Putamen (tissue), 1 donor: ENCODE measurements at places on chromosomes 5 and 9.

GRCh38 chr9:72695365-72695764 lies 174.0 kb downstream of the TMC1 start:
- DNase-seq = no peak

GRCh38 chr5:96391921-96392320 lies 41.1 kb downstream of the PCSK1 start:
- DNase-seq = no peak

DNA sequence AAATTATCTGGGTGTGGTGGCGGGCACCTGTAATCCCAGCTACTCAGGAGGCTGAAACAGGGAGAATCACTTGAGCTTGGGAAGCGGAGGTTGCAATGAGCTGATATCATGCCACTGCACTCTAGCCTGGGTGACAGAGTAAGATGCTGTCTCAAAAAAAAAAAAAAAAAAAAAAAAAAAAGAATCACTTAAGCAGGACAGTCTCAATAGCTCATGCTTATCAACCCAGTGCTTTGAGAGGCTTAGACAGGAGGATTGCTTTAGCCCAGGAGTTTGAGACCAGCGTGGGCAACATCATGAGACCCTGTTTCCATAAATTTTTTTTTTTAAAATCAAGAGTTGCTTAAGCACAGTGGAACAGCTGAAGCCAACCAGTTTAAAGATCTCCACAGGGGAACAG lies 42.6 kb downstream of the LEAP2 start:
- no peak for DNase-seq

GRCh38 chr5:68173007-68173406 lies 42.5 kb upstream of the PIK3R1 start:
- no peak for DNase-seq

DNA sequence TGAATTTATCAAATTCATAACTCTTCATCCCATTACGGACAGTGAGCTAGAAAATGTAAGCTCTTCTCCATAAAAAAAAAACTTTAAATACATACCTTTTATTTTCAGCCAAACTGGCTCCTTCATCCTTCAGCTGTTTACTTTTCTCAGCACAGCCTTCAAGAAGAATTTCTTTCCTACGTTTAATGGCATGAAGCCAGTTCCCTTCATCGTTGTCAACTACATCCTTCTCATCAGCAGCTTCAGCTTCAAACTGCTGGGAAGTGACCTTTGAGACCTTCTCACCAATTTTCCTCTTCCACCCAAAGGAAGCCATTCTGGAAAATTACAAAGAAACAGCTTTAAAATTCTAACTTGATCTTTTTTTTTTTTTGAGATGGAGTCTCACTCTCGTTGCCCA lies 9.1 kb downstream of the TTC33 start:
- no peak for DNase-seq

DNA sequence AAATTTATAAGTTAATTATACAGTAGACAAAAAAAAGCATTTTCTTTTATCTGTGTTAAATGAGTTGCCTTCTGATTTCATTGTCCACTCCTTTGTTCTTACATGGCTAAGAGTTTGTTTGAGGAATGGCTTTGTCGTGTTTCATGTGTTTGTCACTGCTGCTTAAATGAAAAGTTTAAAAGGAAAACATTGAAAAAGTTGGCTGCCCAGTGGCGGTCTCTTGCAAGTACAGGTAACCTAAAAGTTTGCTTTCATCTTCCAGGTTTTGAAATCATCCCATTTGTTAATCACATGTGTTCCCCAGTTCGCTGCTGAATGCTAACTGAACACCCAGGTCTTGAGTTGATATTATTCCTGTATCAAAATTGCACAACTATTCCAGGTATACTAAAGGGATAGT lies 33.9 kb downstream of the EGFLAM start:
- DNase-seq = no peak

- DNase-seq = no peak
Observed at GRCh38 chr5:68214482-68215207, 911 bp upstream of the PIK3R1 start.

DNA sequence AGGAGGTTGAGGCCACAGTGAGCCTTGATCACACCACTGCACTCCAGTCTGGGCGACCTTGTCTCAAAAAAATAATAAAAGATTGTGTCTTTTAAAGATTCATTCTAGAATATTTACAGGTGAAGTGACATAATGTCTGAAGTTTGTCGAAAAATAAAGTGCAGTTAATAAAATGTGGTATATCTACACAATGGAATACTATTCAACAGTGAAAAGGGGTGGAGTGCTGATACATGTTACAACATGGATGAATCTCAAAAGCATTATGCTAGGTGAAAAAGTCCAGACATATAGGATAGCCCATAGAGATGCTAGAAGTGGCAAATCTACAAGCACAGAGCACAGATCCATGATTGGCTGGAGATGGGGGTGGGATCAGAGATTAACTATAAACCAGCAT lies 101.9 kb downstream of the PAX5 start:
- DNase-seq = no peak

DNA sequence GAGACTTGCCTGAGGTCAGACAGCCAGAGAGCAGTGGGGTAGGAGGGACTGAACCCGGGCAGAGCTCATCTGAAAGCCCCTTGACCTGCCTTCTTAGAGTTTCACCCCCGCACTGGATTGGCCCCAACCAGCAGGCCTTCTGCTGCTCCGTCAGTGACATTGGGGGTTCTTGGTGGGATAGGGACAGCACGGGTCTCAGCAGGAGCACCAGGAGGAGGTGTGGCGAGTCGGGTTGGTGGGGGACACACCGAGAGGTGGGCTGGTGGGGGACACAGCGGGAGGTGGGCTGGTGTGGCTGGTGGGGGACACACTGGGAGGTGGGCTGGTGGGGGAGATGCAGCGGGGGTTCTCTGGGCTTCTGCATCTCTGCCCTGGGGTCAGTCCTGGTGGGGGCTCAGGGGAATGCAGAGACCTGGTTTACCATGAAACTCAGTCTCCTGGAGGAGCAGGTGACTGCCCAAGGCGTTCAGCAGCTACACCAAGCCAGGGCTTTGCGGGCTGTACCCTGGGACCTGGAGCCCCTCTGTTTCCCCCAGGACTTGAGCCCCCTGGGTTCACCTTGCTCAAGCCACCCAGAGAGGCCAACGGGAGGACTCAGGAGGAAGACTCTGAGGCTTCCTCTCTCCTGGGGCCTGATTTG lies 28.1 kb upstream of the RNU6ATAC start:
- no peak for DNase-seq

DNA sequence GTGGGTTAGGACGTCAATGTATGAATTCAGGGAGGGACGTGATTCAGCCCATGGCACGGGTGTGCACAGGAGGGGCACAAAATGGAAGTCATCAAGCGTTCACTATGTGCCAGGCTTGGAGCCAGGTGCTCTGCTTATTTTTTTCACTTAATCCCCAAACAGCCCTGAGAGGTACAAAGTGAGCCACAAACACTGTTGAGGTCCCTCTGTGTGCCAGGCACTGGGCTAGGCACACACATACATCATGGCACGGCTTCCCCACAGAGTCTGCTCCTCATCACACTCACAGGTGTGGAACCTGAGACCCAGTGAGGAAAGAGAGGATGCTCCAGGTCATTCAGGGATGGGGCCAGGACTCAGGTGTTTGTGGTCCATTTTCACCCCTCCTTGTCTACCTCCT lies 68.1 kb downstream of the GALNT12 start:
- DNase-seq = no peak

DNA sequence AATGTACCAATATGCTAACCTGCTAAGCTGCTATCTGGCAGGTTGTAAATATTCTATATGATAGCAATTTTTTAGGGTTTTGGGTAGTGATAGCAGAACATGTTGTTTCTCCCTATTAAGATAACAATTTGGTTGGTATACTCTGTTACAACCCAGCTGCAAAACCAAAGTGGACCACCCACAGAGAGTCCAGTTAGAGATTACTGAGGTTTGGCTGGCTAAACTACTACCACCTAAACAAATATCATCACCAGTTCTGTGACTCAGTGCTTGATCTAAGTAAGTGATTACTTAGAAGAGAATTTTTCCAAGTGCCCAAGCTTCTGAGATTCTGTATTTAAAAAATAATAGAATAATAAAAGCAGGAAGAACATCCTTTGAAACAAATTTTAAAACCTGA lies 72.3 kb downstream of the XRCC4 start:
- DNase-seq = no peak

DNA sequence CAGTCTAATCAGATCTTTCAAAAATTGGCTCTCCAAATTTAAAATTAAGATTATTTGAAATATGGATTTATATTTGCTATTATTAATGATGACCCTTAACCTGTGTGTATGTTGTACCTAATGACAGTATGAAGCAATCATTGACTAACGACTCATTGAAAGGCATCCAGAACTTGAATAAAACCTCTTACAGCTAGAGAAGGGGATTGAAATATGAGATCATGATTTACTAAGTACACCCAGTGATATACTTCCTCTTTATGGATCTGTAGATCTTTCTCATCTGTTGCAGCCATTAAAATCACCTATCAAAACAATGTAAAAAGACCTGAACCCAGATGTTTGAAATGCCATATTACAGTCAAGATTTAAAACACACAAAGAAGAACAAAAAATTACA lies 126.5 kb downstream of the RPS23 start:
- no peak for DNase-seq

- no peak for DNase-seq
Observed at GRCh38 chr9:23811633-23812032, 14.4 kb downstream of the ELAVL2 start.

DNA sequence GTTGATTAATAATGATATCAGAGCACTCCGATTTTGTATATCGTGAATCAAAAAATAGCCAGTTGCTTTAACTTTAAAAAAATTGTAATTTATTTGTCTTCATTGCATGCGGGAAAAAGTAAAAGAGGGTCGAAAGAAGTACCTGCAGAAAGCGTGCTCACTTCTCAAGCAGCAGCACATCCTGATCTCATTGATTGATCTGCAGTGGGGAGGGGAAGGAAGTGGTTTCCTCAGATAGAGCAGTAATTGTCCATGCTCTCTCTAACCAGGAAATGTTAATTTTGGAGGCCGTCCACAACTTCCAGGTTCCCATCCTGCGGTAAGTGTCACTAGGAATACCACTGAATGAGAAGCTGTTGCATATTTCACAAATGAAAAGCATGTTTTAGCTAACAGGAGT lies 63.2 kb downstream of the SYK start:
- no peak for DNase-seq

GRCh38 chr9:116501871-116502270 lies 185.2 kb upstream of the TRIM32 start:
- no peak for DNase-seq

- peak; percentile 33 for DNase-seq
Observed at GRCh38 chr5:14595189-14595588, 13.6 kb downstream of the OTULINL start.
